Skin of body (tissue), 3 donors: ENCODE measurements at places on chromosomes 5 and 9. TPM values are rescaled to one million over a fixed set of nuclear protein-coding genes. Genes with fewer than 3 reads are reported as not detected.

DNA sequence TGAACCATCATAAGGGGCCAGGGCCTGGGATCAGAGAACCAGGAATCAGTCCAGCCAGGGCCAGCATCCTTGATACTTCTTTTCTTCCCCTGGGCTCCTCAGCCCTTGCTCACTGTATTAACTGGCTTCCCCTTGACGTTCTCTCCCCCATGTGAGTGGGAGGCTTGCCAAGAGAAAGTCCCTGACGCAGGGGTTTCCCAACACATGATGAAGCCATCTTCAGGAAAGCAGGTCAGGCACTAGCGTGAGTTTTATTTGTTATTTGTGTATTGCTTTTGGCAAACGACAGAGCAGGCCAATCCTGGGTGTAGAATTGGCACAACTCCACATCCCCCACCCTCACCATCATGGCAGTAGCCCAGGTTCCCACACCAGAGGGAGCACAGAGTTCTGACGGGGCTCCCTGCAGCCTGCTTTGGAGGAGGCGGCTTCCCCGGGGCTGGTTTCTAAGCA, 165.5 kb upstream of the NFIL3 start:
- no peak for DNase-seq

DNA sequence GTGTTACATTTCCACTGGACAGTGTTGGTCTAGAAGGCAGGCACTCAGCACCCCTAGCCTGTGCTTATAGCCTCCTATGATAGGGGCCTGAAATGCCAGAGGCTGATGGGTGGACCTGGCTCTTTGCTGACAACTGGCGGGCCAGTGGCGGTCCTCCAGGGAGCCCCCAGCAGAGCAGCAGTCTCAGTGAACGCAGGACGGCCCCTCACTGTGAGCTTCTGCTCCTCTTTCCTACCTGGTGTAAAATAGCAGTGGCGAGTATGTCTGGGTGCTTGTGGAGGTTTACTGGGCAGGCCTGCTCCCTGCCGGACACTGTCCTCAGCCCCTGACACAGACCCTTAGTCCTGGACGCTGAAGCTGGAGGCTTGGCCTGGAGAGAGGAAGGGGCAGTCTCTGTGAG, 3.3 kb upstream of the SEC16A start:
- no peak for DNase-seq

- DNase-seq, result no peak
Measured at GRCh38 chr9:13814647-13815400, 499.1 kb downstream of the NFIB start.

Gene TIMD4
- total RNA-seq, result 1.4 TPM

- no peak for DNase-seq
Measured at GRCh38 chr5:59238126-59238902, 655.2 kb downstream of the PDE4D start.

GRCh38 chr9:126474786-126475485, 138.8 kb upstream of the LMX1B start:
- DNase-seq, result no peak

Gene NR2F1
- total RNA-seq, result 4.8 TPM

DNA sequence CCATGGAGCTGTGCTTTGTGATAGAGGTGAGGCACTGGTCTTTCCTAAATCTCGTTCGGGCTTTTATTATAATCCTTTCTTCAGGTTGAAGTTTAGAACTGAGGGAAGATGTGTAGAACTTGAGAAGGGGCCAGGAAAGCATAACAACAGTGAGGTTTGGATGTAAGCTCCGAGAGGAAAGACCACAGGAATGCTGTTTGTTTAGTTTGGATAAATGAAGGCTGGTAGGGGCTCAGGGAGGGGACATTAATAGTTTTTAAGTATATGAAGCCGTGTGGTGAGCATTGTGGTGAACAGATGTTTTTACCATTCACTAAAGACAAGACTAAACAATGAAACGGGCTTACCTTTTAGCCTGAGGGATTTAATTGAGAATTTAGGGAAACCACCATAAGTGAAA, 130.8 kb downstream of the ARHGAP26 start:
- DNase-seq, result peak; percentile 28
